ENCODE measurements at places on chromosomes 3 and 15.

DNA sequence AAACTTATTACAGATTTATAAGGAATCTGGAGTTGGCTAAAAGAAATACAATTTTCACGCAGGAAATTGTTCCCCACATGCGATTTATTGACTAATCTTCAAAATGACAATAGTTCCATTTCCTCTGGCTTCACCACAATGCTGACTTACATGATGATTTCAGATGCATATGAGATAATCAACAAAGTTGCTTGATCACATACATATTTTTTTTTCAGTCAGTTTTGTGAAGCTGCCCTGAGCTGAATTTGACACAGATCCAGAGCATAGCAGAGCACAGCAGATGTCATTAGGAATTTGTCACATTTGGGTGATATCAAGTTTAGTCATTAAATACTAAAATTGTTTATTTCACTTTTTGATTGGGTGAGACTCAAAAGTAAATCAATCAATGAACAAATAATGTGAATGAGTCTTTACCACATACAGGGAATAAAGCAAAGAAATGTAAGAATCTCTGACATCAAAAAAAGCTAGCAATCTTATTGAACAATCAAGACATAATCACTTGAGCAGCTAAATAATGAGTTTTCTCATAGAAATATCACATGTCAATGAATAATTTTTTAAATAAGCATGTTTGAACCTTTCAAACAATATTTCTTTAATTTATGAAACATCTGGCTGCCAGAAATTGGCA, 18.3 kb downstream of the CPB1 start:
- H3K36me3 ChIP-seq, result no peaks in the 10 kb centered on the region
- no peak for DNase-seq
- H3K4me1 ChIP-seq, result no peaks in the 10 kb centered on the region
- H3K27me3 ChIP-seq, result no peaks in the 10 kb centered on the region
- H3K4me3 ChIP-seq, result no peak overlapping the region

- no peaks in the 10 kb centered on the region for H3K36me3 ChIP-seq
- no peak overlapping the region for H3K4me3 ChIP-seq
These were observed 192.7 kb upstream of the LRIG1 start for GRCh38 chr3:66693461-66694031.

DNA sequence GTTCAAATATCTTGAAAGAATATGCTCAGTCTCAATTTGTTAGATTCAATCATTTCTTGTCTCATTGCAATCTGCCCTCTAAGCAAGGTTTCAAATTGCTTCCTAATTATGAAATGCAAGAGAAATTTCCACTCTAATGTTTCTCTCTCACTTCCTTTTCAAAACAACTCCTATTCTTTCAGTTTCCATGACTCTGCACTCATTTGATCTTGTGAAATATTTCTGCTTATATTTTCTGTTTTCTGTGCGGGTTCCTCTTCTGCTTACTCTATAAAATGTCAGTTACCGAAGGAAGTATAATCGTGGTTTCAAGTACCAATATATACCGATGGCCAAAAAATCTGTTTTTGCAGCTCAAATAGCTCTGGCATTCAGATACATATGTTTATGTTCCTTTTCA, 521.9 kb upstream of the NAALADL2 start:
- no peak overlapping the region for H3K27ac ChIP-seq
- no peak overlapping the region for H3K4me3 ChIP-seq
- H3K4me1 ChIP-seq, result no peaks in the 10 kb centered on the region
- H3K36me3 ChIP-seq, result no peaks in the 10 kb centered on the region

- H3K4me1 ChIP-seq, result peaks cover 29% of the 10 kb centered on the region
- H3K27me3 ChIP-seq, result no peaks in the 10 kb centered on the region
- no peaks in the 10 kb centered on the region for H3K36me3 ChIP-seq
- no peak for DNase-seq
- H3K27ac ChIP-seq, result peak overlapping the region; percentile 29
These were observed 40.5 kb downstream of the FILIP1L start for GRCh38 chr3:100073714-100074307.

DNA sequence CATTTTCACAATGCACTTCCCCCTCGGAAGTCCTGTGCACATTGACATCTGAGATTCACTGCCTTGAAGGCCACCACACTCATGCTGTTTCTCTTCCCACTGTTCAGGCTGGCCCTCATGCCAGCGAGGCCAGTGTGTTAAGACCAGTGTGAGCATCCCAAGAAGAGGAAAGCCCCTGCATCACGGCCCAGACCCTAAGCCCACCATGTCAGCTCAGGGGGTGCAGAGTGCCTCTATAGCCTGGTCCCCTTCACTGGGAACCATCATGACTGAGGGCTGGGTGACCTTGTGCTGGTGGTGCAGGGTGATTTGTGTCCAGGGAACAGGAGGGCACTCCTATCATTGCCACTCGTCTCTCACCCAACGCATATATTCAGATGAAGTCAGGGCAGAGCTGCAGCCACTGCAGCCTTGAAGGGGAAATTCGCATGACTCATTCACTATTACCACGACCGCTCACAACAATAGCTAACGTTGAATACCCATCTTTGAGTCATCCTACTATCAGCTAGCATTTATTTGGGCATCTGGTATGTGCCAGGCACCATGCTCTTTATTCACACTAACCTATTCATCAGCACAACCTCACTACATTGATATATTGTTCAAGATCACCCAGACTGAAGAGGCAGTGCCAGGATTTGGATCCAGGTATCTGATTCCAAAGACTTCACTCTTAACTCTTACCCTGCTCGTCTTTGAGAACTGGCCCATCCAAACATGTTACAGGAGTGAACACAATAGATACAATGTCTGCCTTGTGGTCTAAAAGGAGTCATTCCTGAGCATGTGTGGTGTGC, 58.8 kb upstream of the SLC6A11 start:
- no peak overlapping the region for H3K27ac ChIP-seq
- DNase-seq, result no peak
- peaks cover 76% of the 10 kb centered on the region for H3K27me3 ChIP-seq
- H3K4me1 ChIP-seq, result peaks cover 3% of the 10 kb centered on the region

DNA sequence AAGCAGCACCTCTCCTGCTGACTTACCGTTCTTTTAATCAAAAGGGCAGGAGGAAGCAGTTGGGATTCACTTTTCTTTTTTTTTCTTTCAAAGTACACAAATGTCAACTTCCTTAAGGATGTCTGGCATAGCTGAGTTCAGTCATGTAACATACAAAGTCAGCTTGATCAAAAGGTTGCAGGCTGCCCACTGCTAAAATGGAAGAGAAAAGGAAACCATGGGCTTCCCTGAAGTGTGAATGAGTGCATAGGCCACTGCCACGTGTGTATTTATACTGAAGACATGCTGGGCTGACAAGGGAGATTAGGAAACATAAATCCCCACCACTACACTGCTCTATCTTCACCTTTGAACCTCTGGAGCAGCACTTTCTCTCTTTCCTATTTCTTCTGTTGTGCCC, 312.5 kb downstream of the TIGIT start:
- H3K36me3 ChIP-seq, result peaks cover 6% of the 10 kb centered on the region
- H3K4me1 ChIP-seq, result peaks cover 11% of the 10 kb centered on the region
- H3K27ac ChIP-seq, result no peak overlapping the region
- H3K27me3 ChIP-seq, result no peaks in the 10 kb centered on the region

- no peak overlapping the region for H3K4me3 ChIP-seq
- H3K4me1 ChIP-seq, result peaks cover 40% of the 10 kb centered on the region
- H3K27ac ChIP-seq, result peak overlapping the region; percentile 4
- no peak for DNase-seq
- peaks cover 6% of the 10 kb centered on the region for H3K36me3 ChIP-seq
These were observed 24.2 kb downstream of the DENND4A start for GRCh38 chr15:65767895-65768294.

- H3K36me3 ChIP-seq, result peaks cover 1% of the 10 kb centered on the region
- H3K4me3 ChIP-seq, result no peak overlapping the region
- no peak for DNase-seq
- H3K27me3 ChIP-seq, result peaks cover 55% of the 10 kb centered on the region
These were observed 46.9 kb downstream of the KBTBD12 start for GRCh38 chr3:127961963-127962362.

DNA sequence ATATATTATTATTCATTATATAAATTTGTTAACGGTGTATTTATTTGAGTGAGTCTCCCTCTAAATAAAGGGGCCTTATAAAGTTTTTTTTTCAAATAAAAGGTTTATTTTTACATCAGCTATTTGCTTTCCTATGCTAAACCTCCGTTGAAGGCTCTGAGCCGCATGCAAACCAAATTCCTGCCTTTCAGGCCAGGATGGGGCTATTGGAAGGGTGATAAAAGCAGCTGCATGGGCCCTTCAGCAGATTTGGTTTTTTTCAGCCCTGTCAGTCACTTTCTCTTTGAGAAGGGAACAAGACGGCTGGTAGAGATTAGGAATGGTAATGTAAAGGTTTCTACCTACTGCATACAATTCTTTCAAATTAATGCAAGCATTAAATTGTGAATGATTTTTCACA, 244.2 kb downstream of the WNT5A start:
- H3K36me3 ChIP-seq, result no peaks in the 10 kb centered on the region
- no peaks in the 10 kb centered on the region for H3K27me3 ChIP-seq
- H3K4me1 ChIP-seq, result no peaks in the 10 kb centered on the region
- H3K4me3 ChIP-seq, result no peak overlapping the region
- no peak overlapping the region for H3K27ac ChIP-seq

DNA sequence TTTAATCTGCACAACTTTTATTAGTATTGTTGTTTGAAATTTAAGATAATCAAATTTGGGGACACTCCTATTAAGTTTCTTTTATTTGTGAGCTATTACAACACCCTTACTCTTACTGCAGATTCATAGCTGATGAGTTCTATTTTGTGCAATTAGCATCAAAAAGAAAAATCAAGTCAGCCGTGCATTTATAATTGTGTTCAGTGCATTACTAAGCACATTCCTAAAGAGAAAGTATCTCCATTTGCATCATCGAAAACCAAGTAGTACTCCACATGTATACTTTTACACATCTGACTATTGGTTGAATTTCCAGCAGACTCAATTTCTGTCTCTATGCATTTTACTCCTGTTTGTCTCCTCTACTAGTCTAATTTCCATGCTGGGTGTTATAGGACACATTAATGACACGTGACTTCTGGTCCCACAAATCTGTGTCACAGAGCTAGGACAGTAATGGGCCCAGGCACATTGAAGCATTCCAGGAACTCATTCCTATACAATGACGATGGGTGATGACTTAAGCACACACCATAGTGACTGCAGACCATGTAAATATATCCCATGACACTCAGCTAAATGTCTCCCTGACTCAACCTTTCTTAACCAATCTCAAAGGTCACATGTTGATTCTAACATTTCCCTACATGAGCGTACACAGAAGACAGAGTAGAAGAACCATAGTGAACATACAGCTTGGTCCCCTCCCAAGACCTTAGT, 477.5 kb downstream of the LPP start:
- no peak overlapping the region for H3K27ac ChIP-seq
- peaks cover 2% of the 10 kb centered on the region for H3K4me1 ChIP-seq
- no peak for DNase-seq

DNA sequence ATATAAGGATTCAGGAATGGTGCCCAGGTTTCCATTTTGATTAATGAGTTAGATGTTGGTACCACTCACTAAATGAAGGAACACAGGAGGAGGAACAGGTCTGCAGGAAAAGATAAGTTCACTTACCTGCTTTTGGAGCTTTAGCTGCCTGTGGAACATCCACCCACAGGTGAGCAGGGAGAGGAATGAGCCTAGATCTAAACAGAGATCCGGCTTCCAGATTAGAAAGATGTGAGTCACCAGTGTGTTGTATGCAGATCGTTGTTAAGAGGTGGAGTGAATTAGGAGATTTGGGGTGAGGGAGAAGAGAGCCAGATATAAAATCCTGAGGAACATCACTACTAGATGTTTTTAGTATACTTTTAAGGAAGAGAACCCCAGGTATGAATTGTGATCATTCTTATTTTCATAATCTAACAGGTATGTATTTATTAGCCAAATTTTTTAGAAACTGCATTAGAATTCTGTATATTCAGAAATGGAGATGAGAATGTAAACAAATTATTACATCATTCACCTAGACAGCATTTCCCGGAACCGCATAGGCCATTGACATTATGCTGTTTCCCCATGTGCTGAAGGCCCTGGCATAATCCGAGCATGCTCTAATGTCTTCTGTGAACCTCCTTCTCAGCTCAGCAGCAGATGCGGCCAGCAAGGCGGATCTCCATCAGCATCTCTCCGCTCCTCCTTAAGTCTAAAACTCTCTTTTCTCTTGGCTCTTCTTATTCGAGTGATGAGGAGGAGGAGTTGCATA, 118.2 kb downstream of the KLHL25 start:
- H3K4me1 ChIP-seq, result peaks cover 14% of the 10 kb centered on the region
- no peaks in the 10 kb centered on the region for H3K27me3 ChIP-seq
- peaks cover 10% of the 10 kb centered on the region for H3K36me3 ChIP-seq

GRCh38 chr3:86208772-86209171, 782.2 kb downstream of the VGLL3 start:
- H3K27me3 ChIP-seq, result no peaks in the 10 kb centered on the region
- DNase-seq, result no peak
- H3K4me1 ChIP-seq, result no peaks in the 10 kb centered on the region

DNA sequence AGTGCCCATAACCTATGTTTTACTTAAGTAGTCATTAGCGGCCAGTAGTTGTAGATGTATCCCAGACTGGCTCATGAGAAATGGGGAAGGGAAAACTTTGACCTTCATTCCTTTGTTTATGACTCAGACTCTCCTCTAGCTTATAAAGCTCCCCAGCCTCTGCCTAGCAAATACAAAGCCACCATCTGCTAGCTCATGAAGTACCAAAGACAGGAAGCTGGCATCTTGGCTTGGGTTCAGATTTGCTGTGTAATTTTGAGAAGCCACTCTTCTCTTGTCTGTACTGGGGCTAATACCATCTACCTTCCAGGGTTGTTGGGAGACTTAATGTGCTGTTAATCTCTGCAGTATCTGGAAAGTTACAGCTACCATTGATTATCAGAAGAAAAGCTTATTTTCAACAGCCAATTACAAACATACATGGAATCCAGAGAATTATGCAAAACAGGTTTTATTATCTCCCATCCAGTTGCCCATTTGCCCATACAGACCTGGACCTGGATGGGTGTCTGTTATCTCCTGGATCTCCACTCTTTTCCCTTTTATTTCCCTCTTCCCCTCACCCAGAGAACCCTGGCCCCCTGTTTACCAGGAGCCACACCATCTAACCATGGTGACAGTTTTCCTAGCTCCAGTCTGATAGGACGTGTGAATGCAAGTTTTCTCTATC, 153.8 kb downstream of the SEMA6D start:
- H3K27ac ChIP-seq, result no peak overlapping the region
- DNase-seq, result no peak
- H3K27me3 ChIP-seq, result no peaks in the 10 kb centered on the region
- H3K36me3 ChIP-seq, result no peaks in the 10 kb centered on the region

GRCh38 chr15:39953521-39953920, 19.6 kb downstream of the EIF2AK4 start:
- DNase-seq, result no peak
- peaks cover 19% of the 10 kb centered on the region for H3K36me3 ChIP-seq
- H3K27ac ChIP-seq, result no peak overlapping the region
- no peaks in the 10 kb centered on the region for H3K27me3 ChIP-seq
- no peaks in the 10 kb centered on the region for H3K4me1 ChIP-seq
- no peak overlapping the region for H3K4me3 ChIP-seq

DNA sequence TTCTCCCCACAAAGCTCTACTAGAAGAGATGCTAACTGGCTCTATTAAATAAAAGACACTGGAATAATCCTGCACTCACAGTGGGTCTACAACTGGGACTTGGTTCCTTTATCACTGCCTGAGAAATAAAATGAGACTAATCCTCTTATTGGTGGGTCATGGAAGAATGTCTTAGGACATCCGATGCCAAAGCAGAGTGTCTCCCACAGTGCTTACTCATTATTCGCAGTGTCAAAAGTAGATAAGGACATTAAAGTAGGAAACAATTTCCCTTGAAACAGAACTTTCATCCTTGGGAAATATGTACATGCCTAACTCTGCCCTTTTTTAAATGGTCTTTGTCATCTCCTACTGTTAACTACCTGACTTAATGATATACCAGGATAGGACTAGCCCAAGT, 71.5 kb downstream of the GSK3B start:
- H3K36me3 ChIP-seq, result no peaks in the 10 kb centered on the region
- peaks cover 48% of the 10 kb centered on the region for H3K4me1 ChIP-seq
- no peak overlapping the region for H3K27ac ChIP-seq
